ENCODE measurements at places on chromosomes 5 and 9.

DNA sequence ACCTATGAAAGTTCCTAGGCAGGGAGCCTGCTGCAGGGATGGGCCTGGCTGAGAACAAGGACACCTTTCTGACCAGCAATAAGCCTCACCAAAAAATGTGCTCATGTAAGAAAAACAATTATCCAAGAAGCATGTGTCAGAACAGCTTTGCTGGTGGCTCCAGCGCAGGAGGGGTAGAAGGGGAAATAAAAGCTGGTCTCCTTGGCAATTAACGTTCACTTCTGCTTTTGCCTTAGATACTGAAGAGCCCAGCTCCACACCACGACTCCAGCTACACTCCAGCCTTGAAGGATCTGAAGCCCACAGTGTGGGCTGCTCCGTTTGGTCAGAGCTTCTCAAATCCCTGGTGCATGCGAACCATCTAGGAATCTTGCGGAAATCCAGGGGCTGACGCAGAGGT is 107.6 kb upstream of the PHYKPL start:
- no peak for DNase-seq

DNA sequence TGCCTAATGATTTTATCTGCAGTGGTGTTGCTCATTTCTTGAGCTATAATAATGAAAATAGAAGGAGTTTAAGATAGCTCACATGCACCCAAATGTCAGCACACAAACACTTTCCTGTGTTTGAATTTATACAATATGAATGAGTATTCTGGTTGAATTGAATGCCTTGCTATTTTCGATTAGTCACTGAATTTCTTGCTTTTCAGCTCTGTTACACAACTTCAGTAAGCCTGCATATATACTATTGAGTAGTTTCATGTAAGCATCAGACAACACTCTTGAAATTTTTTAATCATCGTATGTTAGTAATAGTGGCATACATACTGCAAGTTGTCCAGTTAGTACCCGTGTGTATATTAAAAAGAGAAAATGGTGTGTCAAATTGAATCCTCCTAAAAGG is 281.5 kb upstream of the GRIA1 start:
- no peak for DNase-seq

DNA sequence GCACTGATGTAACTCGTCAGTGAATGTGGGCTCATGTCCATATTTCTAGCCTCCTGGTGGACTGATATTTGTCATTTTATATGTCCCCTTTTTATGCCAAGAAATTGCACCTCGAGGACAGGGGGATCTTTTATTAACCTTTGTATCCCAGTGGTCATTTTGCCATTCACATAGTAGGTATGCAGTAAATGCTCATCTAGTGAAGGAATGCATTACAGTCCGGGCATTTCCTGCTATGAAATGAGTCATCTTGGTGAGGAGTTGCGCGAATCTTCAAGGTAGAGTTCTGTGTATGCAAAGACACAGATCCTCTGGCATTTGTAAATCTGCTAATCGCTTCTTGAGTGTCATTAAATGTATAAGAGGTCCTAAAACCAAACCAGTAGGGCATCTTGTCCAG is 755.5 kb upstream of the ADAMTS16 start:
- no peak for DNase-seq

DNA sequence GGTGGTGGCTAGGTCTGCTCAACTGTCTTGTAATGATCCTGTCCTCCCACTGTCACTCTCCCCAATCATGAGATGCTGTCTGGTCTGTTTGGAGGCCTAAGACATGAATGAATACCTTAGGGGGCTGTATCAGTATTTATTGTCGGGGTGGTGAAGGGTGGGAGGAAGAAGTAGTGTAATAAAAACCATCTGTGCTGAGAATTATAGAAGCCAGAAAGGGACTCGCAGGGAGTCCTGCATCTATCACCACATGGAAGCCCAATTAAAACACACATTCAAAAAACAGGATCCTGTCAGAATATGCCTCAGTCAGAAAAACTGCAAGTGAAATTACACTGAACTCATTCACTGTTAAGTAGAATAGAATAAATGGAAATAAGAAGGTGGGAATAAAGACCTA is 1134.3 kb upstream of the C9orf72 start:
- DNase-seq = no peak

DNA sequence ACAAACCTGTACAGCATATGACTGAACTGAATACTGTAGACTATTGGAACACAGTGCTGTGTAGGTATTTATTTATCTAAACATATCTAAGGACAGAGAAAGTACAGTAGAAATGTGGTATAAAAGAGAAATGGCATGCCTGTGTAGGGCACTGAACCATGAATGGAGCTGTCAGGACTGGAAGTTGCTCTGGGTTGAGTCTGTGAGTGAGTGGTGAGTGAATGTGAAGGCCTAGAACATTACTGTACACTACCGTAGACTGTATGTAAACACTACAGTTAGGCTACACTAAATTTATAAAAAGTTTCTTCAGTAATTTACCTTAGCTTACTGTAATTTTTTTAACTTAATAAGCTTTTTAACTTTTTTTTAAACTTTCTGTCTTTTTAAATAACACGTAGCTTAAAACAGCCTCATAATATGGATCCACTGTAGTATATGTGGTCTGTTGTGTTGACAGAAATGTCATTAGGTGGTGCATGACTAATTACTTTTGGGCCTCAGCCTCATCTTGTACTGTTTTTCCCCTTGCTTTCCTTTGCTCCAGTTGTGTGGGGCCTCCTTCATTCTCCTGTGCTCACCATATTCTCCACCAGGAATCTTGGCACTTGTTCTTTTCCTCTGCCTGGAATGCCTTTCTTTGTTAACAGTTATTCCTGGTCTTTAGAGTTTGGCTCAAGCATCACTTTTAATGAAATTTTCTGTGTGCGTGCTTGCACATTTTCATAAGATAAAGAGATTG is 8.8 kb downstream of the SPIN1 start:
- DNase-seq = no peak

DNA sequence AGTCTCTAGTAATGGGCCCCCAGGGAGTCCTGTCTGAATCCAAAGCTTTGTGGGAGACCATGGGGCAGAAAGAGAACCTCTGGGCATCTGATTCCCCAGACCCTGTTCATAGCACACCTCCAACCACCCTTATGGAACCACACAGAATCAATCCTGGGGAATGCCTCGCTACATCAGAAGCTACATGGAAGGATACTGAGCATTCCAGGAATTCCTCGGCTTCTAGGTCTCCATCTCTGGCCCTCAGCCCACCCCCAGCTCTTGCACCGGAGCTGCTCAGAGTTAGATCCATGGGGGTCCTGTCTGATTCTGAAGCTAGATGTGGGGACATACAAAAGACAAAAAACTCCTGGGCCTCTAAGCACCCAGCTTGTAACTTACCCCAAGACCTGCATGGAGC is 28.4 kb downstream of the VCP start:
- no peak for DNase-seq
